ENCODE measurements at places on chromosomes 12 and 14.

DNA sequence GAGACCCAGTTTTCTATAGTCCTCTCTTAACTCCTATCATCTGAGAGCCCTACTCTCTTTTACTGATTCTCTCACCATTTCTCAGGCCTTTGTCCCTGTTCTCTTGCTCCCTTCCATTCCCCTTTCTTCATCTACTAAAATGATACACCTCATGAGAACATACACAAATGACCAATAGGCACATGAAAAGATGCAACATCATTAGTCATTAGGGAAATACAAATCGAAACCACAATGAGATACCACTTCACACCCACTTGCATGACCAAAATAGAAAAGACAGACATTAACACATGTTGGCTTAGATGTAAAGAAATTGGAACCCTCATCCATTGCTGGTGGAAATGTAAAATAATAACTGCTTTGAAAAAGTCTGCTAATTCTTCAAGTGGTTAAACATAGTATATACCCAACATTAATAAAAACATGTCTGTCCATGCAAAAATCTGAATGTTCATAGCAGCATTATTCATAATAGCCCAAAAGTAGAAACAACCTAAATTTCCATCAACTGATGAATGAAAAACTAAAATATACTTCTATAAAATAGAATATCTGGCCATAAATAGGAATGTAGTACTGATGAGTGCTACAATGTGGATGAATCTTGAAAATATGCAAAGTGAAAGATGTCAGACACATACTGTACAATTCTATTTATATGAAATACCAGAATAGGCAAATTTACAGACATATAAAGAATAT is 66.0 kb downstream of the DENND5B start:
- no peak for DNase-seq

DNA sequence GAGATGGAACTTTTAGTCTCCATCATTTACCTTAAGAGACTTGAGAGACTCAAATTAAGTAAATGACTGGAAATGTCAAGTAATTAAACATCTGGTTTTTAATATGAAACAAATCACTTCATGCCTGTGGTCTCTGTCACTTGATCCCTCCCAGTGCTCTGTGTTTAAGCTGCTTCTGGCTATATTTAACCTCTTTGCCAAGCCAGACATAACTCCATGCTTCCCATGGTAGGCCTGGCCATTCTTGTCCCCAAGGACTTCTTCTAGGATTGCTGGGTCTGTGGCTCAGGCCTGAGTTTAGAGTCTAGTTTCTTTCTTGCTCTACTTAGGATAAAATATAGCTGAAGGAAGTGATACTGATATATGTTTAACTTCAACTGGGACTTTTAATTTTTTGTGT is 1013.6 kb downstream of the FLRT2 start:
- DNase-seq: no peak

- no peak for DNase-seq
Measured at GRCh38 chr12:102533483-102534215, 53.3 kb upstream of the IGF1 start.

GRCh38 chr14:31326111-31326510 is 94.2 kb downstream of the HEATR5A start:
- no peak for DNase-seq

DNA sequence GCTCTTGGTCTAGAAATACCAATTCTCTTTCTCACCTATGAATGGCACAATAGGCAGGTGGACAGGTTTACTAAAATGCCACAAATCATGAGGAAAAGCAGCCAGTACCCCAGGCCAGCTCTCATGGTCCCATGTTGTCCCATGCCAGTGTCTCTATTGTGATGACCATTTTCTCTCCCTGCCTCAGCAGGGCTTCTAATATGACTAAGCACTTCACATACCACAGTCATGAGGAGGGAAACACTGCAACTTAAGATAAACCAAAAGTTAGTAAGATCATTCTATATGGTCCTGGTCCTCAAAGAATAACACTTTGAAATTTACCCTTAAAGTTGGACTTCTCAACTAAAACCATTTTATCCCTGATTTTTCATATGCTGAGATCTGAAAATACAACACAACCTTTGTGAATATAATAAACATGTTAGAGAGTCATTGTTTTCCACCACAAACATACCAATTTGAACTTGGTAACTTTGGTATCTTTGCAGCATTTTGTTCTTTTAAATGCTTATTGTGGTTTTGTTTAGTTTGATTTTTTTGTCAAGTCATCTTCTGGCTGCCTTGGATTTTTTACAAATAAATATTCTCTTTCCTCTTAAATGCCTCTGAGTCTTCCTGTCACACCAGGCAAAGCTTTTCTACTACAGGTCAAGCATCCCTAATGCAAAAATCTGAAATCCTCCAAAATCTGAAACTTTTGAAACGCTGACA is 3.6 kb downstream of the TTC5 start:
- no peak for DNase-seq

DNA sequence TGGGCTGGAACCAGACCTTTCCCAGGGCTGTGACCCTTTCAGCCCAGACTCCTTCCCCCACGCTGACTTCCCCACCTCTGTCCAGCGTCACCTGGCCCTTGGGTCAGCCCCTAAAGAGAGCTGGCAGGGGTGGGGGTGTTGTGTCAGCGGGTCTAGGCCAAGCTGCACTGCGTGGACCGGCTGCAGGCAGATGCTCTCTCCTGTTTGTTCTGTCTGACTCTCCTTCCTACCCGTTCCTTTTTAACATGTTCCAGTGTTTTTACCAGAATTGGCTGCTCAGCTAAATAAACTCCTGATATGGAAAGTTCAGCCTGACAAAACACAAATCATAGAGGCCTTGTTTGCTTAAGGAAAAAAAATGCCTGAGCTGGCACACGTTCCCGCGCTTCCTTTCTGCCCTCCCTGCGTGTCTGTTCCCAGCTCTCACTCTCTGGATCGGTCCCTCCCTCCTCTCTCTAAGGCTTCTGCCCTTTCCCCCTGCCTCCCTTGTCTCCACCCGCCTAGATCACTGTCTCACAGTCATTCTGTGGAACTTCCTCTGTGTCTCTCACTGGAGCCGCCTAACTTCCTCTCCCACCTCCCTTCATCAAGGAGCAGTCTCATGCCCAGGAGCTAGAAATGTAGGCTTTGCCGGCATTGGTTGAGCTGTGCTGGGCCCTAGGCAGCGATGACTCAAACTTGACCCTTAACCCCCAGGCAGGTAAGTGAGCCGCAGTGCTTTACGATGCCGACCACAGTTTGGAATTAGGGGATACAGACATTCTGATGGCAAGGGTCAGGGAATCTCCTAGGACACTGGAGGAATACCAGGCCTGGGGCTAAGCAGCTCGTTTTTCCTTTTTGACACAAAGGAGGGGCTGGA is 15.5 kb upstream of the MLXIP start:
- no peak for DNase-seq

GRCh38 chr12:39873065-39873464 is 232.8 kb downstream of the SLC2A13 start:
- no peak for DNase-seq

DNA sequence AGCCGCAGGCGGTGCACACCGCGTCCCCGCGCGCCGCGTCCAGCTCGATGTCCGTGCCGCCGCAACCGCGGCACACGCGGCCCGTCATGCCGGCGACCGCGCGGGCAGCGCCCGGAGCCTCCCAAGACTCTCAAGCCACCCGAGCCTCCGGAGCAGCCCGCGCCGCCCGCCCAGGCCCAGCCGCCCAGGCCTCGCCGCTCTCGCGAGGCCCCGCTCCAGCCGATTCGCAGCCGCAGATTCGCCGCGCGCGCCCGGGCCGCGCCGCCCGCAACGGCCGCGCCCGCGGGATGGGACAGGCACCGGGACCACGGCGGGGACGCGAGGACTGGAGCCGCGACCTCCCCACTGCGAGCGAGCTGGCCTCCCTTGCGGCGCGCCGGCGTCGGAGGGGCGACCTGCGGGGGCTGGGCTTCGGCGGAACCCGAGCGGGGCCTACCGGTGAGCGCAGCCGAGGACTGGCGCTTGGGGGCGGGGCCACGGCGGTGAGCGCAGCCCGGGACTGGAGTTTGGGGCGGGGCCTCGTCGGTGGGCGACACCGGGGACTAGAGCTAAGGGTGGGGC is at the start of gene BRF1:
Gene BRF1 (minus strand): TSS at position 460 of the 561 bp plus-strand sequence. CDS start 372 bp downstream, at position 88.
- DNase-seq: peak; percentile 96

DNA sequence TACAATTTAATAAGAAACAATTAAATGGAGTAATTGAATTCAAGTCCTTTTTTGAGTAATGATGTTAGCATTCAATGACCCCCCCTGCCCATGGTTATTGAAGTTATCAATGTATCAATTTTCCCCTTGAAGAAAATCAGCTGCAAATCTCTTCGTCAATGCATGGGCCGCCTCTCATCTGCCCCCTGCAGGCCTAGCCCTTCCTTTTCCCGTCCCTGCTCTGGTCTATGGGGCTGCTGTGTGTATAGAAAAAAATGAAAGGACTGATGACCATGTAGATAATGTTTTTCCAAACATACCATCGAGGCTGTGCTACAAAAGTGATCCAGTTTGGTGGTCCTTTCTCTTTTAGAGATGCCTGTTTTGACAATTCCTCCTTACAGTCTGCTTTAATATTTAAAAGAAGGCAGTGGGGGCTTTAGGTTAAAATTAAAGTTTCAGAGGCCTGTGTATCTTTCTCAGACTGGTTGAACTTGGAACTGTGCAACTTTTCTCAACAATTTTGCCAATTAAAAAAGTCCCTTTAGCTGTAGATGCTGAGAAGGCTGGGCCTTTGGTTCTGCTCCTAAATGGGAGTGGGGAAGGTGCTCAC is 98.4 kb downstream of the APAF1 start:
- DNase-seq: no peak

GRCh38 chr14:52363041-52363704 is 49.1 kb downstream of the PTGER2 start:
- no peak for DNase-seq

DNA sequence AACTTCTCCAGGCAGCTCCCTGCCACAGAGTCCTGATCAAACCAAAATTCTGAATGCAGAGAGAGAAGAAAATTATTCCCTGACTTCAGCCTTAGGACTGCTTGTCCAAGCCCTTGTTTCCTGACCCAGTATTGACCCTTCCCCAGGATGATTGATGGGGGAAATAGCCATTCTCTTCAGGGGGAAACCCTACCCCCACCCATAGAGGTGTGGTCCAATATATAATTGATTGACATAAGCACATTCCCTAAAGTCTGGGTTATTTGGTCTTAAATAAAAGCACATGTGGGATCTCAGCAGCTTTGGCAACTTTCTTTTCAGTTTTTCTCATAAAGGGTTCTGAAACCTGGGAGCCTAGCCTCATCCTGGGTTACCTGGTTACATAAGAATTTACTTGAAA is 201.2 kb upstream of the DDHD1 start:
- no peak for DNase-seq

DNA sequence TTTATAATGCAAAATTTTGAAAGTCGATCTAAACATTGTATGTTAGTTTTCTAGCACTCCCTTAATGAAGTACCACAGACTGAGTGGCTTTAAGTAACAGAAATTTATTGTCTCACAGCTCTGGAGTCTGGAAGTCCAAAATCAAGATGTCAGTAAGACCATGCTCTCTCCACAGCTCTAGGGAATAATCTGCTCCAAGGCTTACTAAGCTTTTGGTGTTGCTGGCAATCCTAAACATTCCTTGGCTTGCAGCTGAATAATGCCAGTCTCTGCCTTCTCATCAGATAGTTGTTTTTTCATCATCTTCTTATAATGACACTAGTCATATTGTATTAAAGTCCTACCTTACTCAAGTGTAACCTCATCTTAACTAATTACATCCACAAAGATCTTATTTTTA is 102.2 kb downstream of the RASSF9 start:
- no peak for DNase-seq

DNA sequence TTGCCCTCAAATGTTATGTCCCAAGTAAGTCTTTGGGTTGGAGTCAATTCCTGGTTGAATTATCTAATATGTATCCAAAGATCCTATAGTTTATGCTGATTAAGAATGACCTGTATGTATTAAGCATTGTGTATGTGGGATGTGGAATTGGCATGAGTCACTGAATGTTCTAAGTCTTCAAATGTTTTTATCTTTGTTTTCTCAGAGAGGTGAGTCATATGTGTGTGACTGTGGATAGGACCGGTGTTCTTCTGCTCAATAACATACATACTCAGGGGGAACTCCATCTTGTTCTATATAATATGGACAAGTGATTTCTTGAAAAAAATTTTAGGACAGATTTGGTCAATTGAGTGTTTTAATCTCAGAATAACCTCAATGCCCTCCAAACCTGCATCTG is 57.9 kb downstream of the NAV3 start:
- DNase-seq: no peak

GRCh38 chr12:98509063-98509462 is 6.3 kb upstream of the TMPO start:
- no peak for DNase-seq

DNA sequence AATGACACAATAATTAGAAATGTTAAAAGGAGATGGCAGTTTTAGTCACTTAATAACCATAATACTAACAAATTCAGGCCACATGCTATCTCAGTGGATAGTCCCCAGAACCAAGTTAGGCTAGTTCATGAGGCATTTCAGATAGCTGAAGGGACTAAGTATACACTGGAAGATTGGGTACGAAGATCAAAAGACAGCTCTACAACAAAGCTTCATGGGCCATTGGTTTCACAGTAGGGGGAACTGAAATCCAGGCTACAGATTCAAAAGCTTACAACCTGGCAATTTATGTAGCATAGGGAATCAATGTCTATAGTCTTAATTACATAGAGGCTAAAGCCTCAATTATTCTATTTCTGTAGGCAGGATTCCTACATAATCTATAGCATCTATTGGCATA is 343.0 kb downstream of the RGS6 start:
- no peak for DNase-seq

- no peak for DNase-seq
Measured at GRCh38 chr14:105193916-105194782, 13.0 kb upstream of the NUDT14 start.

DNA sequence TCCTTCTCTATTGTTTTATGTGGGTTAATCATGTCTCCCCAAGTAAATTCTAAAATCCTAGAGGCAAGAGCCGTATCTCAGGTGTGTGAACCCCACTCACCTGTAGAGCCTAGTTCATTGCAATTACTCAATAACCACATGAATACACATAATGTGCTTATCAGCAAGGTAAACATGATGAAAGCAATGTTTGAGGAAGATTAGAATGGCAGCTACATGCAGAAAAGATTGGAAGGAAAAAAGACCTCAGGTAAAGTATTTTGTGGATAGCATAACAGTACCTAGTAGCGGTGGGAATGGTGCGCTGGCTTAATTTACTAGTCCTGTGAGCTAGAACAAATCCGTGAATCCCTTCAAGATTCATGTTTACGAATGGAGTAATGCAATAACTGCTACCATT is 5.3 kb upstream of the KRAS start:
- no peak for DNase-seq

GRCh38 chr14:50122291-50122690 is 5.9 kb upstream of the VCPKMT start:
- no peak for DNase-seq

- no peak for DNase-seq
Measured at GRCh38 chr14:96748362-96748761, 48.8 kb upstream of the VRK1 start.

- DNase-seq: no peak
Measured at GRCh38 chr14:104974146-104974541, 4.0 kb downstream of the AHNAK2 start.

DNA sequence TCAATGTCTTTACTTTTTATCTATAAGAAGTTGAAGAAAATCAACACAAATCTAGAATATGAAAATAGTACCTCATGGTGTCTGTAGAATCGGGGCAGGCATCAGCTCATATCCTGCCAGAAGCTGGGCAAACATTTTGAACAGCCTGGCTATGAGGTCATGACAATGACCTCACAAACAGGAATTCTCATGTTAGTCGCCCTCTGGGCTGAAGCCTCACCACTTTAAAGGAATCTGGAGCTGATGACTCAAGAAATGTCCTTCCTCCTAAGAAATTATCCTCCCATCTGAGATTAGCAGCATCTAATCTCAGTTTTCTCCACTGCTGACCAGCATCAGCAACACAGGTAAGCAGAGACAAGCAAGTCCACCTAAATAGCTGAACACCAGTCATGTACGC is 27.1 kb downstream of the CLIP1 start:
- DNase-seq: no peak

Data from activated CD8-positive, alpha-beta memory T cell treated with anti-CD3 and anti-CD28 coated beads for 1 hour (primary cell).